ENCODE measurements at places on chromosomes 4 and X.

- no peak for DNase-seq
Measured at GRCh38 chr4:131426023-131426758, 1722.9 kb upstream of the PCDH10 start.

GRCh38 chr4:40200875-40201801 lies 4.3 kb downstream of the RHOH start:
- no peak for DNase-seq

- no peak for DNase-seq
Measured at GRCh38 chrX:40663078-40663740, 15.8 kb upstream of the CXorf38 start.

DNA sequence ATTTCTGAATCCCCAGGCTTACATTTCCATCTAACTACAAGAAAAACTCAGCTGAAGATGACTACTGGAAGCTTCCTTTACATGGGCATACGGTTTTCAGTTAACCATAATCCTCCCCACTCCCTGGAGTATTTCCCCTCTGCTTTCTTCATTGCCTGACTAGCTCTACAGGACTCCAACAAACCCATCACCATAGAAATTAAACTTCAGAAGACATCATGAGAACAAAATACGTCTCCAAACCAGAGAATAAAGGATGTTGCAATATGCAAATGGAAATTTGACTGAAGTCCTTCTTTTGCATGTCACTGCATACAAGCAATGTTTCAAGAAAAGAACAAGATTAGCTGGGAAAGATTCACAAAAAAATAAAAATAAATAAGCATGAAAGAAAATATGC lies 170.2 kb upstream of the PCDH18 start:
- no peak for DNase-seq

- DNase-seq, result no peak
Measured at GRCh38 chr4:76688619-76689144, 209.3 kb downstream of the SOWAHB start.

DNA sequence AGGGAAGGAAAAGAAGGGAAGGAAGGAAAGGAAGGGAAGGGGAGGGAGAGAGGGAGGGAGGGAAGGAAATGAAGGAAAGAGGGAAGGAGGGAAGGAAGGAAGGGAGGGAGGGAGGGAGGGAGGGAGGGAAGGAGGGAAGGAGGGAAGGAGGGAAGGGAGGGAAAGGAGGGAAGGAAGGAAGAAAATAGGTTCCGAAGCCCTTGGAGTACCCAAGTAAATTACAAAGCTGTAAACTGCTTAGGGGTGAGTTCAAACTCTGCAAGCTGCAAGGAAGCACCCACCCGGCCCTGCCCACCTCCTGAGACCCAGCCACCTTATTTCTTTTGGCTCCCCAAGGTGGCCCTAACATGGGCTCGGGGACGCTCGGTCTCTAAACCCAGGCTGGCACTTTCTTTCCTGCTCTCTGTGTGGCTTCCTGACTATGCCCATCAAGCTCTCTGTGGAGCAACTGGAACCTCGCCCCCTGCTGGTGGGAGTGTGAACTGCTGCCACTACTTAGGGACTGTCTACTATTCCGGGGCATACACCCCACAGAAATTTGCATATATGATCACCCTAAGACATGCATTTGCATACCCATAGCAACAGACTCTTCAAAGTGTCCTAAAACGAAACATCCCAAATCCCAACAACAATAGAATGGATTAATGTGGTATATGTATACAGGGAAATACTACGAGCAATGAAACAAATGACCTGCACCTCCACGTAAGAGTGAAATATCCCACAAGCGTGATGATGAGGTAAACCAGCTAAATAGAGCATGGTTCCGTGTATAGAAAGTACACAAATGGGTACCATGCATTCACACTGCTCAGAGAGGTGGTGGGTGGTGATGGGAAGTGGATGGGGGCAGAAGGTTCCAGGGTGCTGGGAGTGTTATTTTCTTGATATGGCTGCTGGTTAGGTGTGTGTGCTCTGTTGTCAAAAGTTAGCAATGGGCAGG lies 151.7 kb upstream of the TBL1X start:
- no peak for DNase-seq

DNA sequence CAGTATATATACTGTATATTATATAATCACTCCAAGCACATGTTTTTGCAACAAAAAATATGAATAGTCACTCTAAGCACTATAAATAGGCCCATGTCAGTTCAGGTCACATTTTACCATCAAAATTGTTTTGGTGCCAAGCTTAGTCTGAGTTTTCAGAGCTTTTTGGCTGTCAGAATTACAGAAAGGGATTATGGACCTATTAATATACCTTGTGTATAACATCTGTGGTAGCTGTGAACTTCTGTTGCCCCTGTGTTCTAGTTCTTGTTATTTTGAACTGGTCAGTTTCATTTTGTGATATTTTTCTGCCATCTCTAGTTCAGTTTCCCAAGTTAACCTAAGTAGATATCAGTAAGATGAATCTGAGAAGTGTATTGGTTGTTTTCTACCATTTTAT lies 22.9 kb downstream of the EXOC1 start:
- DNase-seq, result no peak

DNA sequence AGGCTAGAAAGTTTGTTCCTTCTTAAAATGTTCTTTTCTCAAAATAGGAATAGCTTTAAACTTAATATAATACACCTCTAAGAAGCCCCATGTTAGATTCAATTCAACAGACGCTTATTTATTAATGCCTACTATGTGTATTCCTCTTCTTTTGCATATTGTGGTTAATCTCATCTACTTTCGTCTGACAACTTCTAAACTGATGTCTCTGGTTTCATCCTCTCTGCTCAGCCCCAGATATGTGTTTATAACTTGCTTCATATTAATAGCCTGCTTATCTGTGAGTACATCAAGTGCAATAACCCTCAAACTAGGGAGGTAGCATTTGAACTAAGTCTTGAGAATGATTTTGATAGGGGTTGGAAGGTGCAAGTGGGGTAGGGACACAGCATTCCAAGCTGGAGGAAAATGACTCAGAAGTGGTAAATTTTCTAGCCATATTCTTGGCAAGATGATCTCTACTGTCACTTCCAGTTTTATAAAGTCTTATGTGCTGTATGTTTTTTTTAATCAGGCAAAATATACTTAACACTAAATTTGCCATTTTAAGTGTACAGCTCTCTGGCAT lies 37.0 kb downstream of the STK26 start:
- DNase-seq, result no peak

GRCh38 chr4:1493540-1494287 lies 87.5 kb upstream of the NKX1-1 start:
- DNase-seq, result no peak

Data from fibroblast of the conjunctiva (primary cell).